ENCODE measurements at places on chromosomes 2 and 18.

- DNase-seq: no peak
These were observed 1133.0 kb upstream of the LRRTM1 start for GRCh38 chr2:81437456-81438000.

GRCh38 chr2:98825858-98826257, 94.9 kb upstream of the MGAT4A start:
- no peak for DNase-seq

- no peak for DNase-seq
These were observed 149.4 kb upstream of the EPAS1 start for GRCh38 chr2:46147626-46148368.

- DNase-seq: no peak
These were observed 235.7 kb downstream of the AGAP1 start for GRCh38 chr2:235729557-235729947.

GRCh38 chr2:18924386-18924785, 335.0 kb upstream of the NT5C1B start:
- no peak for DNase-seq

GRCh38 chr18:64203295-64203694, 54.4 kb upstream of the LINC00305 start:
- no peak for DNase-seq

DNA sequence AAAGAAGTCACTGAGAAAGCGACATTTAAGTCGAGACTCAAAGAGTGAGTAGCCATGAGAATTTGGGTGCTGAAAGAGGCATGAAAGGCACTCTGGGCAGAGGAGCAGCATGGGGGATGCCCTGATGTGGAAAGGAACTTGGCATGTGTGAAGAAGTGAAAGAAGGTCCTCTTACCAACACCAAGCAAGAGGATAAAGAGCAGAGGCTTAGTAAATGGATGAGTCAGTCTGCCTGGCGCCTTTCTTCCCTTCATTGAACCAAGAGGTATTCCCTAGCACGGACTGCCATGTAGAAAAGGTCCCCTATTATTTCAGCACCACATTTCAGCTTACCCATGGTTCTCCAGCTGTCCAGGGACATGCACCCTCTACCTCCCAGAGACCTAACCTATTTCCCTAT, 221.1 kb upstream of the NRP2 start:
- no peak for DNase-seq

GRCh38 chr2:226491112-226491511, 308.5 kb downstream of the IRS1 start:
- DNase-seq: no peak

DNA sequence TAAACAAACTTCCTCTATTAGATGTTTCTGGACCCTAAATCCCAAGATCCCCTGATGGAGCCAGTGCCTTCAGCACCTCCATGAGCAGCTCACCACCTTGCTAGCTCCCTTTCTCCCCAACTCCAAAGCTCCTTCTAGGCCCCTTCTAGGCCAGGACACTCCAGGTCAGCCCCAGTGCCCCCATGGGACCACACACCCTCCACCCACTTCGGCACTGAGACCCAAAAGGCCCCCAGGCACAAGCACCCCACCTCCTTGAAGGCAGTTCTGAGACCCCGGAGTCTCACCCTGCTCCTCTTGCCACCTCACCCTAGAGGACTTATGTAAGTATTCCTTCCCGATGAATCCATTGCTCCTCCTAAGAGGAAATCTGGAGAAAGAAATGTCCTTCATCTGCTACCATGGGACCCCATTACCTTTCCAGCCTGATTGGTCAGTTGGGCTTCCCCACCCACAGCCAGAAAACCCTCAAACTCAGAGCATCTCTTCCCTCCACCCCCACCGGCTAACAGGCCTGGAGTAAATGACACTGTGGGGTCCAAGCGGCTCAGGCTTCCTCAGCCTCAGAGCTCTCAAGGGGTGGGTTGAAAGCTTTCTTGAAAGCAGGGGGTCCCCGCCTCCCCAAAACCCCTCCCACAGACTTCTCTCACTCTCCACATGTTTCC, 9.8 kb upstream of the ARMC9 start:
- no peak for DNase-seq

DNA sequence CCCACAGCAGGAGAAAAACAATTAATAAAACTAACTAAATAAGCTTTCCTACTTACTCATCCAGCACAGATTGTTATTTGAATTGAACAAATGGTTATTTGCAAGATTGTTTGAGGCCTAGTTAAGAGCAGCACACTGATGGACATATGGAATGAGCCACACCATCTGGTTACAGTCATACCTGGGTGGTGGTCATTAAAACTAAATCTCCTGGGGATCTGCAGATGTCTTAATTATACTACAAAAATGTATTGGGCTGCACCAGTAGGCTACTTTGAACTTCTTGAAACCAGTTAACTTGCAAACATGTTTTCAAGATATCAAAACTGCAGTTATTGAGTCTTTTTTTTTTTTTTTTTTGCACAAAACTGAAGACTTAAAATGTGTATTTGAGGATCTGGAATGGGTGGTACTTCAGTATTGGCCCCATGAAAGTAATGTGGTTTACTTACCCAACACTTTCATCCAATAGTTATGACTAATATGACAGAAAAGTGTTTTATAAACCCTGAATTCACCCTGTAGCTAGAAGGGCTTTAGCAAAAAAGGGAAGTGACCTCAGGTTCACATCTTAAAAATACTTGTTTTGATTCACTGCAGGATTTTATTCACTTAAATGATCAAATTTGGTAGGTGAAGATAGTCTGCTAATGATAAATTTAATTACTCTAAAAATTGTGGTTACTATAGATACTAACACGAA, 10.8 kb downstream of the AGFG1 start:
- no peak for DNase-seq

GRCh38 chr2:64975232-64975821, 13.9 kb upstream of the SLC1A4 start:
- DNase-seq: no peak

DNA sequence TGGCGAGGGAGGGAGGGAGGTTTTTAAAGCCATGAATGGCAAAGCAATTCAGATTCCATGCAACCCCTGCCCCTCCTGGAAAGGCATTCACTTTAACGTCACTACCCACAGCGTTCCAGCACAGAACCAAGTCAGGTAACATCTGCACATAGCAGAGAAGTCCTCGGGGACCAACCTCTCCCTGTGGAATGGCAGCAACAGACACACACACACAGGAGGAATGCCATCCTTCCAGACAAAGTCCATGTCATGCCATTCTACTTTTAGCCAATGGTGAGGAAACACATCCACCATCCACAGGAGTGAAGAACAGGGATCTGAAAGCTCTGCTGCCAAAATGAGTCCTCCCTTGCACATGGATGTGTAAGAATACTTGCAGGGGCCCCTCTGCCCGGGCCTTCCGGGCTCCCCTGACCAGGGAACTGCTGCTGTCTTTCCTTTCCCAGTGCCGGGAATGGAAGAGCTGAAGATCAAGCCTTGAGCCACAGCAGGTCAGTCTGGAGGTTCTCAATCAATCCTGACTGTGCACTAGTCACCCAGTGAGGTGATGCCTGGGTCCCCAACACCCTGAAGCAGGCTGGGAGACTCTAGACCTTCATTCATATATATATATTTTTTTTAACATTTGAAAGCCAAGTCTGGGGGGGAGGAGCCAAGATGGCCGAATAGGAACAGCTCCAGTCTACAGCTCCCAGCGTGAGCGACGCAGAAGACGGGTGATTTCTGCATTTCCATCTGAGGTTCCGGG, 63.7 kb downstream of the UXS1 start:
- no peak for DNase-seq

DNA sequence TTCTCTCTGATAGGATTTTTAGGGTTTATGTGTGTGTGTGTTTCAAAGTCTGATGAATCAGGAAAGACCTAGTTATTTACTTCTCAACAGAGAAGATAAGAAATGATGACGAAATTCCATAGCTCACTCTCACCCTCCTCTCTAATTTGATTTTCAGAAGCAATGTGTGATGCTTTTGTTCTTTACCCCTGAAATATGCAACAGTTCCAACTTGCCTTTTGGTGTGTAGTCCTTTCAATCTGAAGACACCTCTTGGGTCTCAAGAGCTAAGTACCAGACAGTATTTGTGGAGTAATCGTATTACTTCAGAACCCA, 18.7 kb upstream of the LCLAT1 start:
- no peak for DNase-seq

- DNase-seq: no peak
These were observed 50.7 kb downstream of the LBH start for GRCh38 chr2:30282081-30282480.

- no peak for DNase-seq
These were observed 33.4 kb upstream of the PPM1B start for GRCh38 chr2:44135296-44135695.

DNA sequence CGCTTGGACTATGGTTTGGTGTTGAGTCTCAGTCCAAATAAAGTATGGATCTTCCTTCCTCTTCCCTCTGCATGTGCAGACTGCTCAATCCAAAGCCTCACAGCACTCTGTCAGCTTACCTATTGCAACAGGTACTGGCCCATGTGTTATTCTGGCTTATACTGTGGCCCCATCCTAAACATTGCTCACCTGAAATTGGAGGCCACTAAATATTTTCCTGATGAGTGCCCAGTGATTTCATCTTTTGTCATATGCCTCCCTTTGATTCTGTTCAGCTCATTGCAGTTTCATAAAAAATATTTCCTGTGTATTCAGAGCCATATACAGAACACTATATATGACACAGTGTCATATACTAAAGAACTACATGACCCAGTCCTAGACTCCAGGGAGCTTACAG, 86.3 kb upstream of the FAM136A start:
- DNase-seq: no peak

GRCh38 chr2:2560374-2561015, 229.4 kb upstream of the MYT1L start:
- no peak for DNase-seq

- DNase-seq: no peak
These were observed 36.3 kb upstream of the MBP start for GRCh38 chr18:77168811-77169311.

DNA sequence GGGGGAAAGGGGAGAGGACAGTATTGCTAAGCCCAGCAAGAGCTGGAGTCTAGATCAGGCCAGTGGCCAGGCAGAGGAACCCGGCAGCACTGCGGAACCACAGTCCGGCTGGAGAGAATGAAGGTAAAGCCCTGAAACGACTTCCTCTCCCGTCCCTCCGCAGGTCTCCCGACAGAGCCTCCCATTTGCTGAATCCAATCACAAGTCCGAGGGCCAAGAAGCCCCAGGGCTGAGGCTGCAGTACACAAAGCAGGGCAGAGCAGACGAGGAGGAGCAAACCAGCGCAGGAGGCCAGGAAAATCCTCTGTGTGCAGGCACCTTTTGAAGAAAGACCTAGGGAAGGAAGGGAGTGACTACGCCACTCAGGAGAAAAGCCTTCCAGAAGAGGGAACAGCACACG, 104.4 kb downstream of the OSBPL1A start:
- DNase-seq: no peak

GRCh38 chr18:75257605-75258004, 47.0 kb downstream of the TSHZ1 start:
- no peak for DNase-seq

DNA sequence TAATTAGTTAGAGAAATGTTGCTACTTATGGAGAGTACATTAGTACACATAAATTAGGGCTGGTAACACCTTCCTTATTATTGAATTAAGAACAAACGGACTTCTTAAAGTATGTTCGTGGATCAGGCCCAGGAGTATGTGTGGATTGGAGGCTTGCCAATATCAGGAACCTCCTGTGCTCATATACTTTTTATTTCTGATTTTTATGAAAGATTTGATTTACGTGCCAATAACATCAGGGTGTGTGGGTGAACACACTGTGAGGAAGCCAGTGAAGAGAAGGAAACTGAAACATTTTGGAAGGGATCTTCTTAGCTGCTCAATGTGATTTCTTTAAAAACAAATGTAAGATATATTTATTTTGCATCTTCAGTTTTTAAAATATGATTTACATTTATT, 113.0 kb downstream of the EFEMP1 start:
- DNase-seq: no peak

DNA sequence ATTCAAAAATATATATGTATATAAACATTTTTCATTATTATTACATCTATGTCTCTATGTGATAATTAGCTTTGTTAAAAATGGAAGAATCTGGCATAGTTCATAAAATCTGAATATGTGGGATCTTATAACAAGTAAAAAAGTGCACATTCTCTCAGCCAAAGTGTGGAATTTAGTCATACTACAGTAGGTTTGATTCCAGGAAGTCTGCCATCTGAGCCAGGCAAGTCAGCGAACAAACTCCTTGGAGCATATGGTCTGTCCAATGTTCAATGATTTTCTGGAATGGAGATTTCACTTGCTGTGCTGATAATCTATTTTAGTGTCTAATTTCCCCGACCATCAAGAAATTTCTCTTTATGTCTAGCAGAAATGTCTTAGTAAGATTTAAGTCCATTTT, 1033.2 kb upstream of the NXPH2 start:
- no peak for DNase-seq

DNA sequence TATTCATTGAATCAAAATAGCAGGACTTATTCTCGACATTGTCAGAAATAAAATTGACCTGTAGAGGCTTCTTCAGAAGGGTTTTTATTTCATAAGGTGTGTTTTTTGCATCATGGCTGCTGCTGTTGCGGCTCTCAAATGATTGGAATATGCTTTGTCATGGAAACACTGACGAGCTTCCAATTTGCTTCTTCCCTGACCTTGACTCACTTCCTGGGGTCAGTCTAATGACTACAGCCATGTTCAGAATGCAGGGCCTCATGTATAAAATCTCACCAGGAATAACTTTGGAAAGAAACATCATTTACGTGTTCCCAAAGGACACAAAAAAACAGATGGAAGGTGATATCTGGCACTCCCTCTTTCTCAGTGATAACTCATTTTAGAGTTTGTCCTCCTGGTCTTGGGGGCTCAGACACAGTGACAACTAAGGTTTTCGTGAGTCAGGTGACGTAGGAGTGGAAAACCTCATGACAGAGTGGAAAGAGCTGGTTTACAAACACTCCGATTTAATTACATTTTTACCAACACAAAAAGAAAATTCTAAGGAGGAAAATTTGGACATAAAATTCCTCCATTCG, 467.0 kb upstream of the RAB12 start:
- no peak for DNase-seq

- no peak for DNase-seq
These were observed 1.9 kb downstream of the TANC1 start for GRCh38 chr2:158970241-158970751.

- no peak for DNase-seq
These were observed 8.2 kb downstream of the FTCDNL1 start for GRCh38 chr2:199842631-199843395.

DNA sequence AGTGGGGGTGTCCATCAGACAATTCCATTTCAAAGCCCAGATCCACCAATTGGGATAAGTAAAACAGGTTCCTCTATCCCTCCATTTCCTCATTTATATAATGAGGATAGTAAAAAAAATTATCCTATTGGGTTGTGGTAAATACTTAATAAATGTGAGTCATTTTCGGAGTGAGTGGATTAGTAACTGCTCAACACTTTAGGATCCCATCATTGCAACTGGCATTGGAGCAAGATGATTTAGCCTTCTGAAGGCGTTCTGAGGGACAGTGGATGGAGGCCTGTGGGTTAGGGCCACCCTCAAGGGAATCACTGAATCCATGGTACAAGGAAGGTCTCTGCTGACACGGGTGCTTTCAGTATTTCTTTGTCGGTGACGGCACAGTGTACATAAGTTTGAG, 108.6 kb upstream of the FZD7 start:
- DNase-seq: no peak

- DNase-seq: no peak
These were observed 323.0 kb downstream of the TXNL1 start for GRCh38 chr18:56315363-56315762.
